ENCODE measurements at places on chromosomes 7 and 10. TPM values are rescaled to one million over a fixed set of nuclear protein-coding genes. Genes with fewer than 3 reads are reported as not detected.

The CHRM2 gene
- total RNA-seq, result not detected

The OR6V1 gene
- total RNA-seq, result not detected

The COL28A1 gene
- under 0.01 TPM for total RNA-seq

- no peak for DNase-seq
These were observed 31.3 kb downstream of the CTBP2 start for GRCh38 chr10:125129076-125129458.

GRCh38 chr10:117163954-117164548 lies 26.0 kb upstream of the VAX1 start:
- DNase-seq, result peak; percentile 25

DNA sequence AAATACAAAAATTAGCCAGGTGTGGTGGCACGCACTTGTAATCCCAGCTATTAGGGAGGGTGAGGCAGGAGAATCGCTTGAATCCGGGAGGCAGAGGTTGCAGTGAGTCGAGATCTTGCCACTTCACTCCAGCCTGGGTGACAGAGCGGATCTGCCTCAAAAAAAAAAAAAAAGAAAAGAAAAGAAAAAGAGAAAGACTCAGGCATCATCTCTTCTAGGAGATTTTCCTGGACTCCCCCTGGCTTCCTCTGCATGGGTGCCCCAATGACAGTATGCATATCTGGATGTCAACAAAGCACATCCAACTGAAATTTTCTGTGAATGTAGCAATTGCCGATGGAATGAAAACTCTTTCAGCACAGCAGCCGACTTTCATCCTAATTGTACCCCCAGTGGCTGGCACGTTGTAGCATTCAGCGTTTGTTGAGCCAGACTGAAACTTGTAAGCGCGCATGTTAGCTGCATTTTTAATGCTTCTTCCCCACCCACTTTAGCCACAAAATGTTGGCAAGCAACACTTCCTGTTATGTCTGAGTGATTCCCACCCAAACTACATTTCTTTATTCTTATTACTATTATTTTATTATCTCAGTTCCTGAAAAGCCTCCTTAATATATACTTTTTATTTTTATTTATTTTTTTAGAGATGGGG lies 70.2 kb downstream of the PRTFDC1 start:
- DNase-seq, result peak; percentile 59

- DNase-seq, result no peak
These were observed 194.7 kb upstream of the SEMA3A start for GRCh38 chr7:84389242-84389641.
